ENCODE measurements at places on chromosomes 6 and 20.

DNA sequence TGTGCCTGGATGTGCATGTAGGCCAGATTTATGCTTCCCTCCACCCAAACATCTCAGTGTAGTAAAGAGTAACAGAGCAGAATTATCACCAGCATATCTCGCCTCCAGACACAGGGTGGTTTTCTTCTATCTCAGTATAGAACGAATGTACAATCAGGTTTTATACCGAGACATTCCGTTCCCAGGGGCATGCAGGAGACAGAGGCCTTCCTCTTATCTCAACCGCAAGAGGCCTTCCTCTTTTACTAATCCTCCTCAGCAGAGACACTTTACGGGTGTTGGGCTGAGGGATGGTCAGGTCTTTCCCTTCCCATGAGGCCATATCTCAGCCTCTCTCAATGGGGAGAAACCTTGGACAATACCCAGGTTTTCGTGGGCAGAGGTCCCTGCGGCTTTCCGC lies 36.4 kb upstream of the MC3R start:
- no peaks in the 10 kb centered on the region for H3K36me3 ChIP-seq
- no peak overlapping the region for H3K27ac ChIP-seq
- H3K27me3 ChIP-seq = no peaks in the 10 kb centered on the region
- no peak for DNase-seq
- no peaks in the 10 kb centered on the region for H3K4me1 ChIP-seq

GRCh38 chr6:115977220-115977619 lies 83.5 kb downstream of the FRK start:
- DNase-seq = no peak
- H3K4me3 ChIP-seq = no peak overlapping the region
- no peak overlapping the region for H3K27ac ChIP-seq
- no peaks in the 10 kb centered on the region for H3K36me3 ChIP-seq

DNA sequence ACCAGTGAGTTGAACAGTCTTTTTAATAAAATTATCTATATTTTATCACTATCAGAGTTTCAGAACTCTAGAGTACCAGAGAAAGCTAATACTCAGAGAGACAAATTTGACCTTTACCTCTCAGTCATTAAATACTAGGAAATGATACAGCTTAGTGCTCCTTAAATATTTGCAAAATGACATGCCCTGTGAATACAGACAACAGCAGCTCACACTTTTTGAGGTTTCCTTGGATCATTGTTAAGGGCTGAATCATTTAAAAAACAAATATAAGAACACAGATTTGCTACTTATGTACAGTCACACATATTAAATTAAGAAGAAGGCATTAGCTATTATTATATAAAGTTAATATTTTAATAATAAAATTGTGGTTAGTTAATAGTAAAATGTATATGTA lies 1158.7 kb upstream of the EYS start:
- no peak for DNase-seq
- H3K36me3 ChIP-seq = no peaks in the 10 kb centered on the region
- H3K27ac ChIP-seq = no peak overlapping the region
- no peak overlapping the region for H3K4me3 ChIP-seq

- H3K27ac ChIP-seq = peak overlapping the region; percentile 89
- DNase-seq = no peak
- peak overlapping the region; percentile 90 for H3K4me3 ChIP-seq
- H3K36me3 ChIP-seq = no peaks in the 10 kb centered on the region
- H3K27me3 ChIP-seq = no peaks in the 10 kb centered on the region
- peaks cover 29% of the 10 kb centered on the region for H3K4me1 ChIP-seq
These were observed 1.2 kb downstream of the TAB2 start for GRCh38 chr6:149318581-149319286.

DNA sequence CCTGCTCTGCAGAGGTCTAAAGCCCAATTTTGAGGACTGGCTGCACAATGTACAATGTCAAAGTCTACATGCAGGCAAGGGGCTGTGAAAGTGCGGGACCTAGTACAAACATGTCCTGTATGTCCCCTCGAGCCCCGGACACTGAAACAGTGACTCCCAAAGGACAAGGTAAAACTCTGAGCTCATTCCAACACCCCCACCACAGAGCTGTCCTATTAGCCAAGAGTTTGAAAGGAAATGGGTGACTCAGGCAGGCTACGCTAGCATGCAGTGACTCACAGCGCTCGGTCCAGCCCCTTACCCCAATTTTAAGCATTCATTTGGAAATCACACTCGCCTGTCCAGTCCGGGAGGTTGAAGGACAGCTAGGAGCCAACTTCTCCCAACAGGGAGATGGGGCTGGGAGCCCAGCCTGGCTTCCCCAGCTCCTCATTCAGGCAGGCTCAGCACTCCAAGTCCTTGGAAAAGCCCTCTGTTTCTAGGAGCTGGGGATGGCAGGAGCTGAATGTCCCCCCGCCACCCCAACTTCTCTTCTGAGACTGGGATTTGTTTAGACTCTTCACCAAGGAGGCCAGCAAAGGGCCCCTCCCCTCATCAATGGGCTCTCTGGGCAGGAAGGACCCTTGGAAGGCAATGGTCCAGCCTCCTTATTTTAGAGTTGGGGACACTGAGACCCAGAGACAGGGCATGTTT lies 3.9 kb downstream of the SDC4 start:
- H3K27me3 ChIP-seq = no peaks in the 10 kb centered on the region
- H3K4me1 ChIP-seq = peaks cover 70% of the 10 kb centered on the region
- H3K27ac ChIP-seq = peak overlapping the region; percentile 96
- H3K36me3 ChIP-seq = peaks cover 8% of the 10 kb centered on the region
- H3K4me3 ChIP-seq = peak overlapping the region; percentile 96

DNA sequence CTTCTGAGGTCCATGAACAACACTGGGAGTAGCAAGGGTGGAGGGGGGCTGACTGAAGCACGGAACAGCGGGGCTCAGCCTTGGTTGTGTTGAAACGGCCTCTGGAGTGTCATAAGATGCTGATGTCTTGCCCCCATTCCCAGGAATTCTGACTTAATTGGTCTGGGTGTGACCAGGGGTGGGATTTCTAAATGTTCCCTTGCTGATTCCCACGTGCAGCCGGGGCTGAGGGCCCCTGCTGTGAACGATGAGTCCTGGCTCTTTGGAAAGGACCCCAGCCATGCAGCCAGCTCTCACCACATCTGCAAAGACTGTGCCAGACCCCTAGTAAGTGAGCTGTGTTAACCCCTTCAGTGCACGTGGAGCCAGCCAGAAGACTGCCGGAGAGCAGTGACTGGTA lies 28.6 kb upstream of the FAM50B start:
- H3K4me3 ChIP-seq = no peak overlapping the region
- peaks cover 30% of the 10 kb centered on the region for H3K4me1 ChIP-seq
- H3K27me3 ChIP-seq = no peaks in the 10 kb centered on the region
- no peak for DNase-seq
- H3K36me3 ChIP-seq = no peaks in the 10 kb centered on the region
- H3K27ac ChIP-seq = peak overlapping the region; percentile 99

- no peak for DNase-seq
- no peak overlapping the region for H3K4me3 ChIP-seq
- no peaks in the 10 kb centered on the region for H3K27me3 ChIP-seq
- peaks cover 25% of the 10 kb centered on the region for H3K4me1 ChIP-seq
These were observed 161.7 kb downstream of the DTNBP1 start for GRCh38 chr6:15500901-15501825.

DNA sequence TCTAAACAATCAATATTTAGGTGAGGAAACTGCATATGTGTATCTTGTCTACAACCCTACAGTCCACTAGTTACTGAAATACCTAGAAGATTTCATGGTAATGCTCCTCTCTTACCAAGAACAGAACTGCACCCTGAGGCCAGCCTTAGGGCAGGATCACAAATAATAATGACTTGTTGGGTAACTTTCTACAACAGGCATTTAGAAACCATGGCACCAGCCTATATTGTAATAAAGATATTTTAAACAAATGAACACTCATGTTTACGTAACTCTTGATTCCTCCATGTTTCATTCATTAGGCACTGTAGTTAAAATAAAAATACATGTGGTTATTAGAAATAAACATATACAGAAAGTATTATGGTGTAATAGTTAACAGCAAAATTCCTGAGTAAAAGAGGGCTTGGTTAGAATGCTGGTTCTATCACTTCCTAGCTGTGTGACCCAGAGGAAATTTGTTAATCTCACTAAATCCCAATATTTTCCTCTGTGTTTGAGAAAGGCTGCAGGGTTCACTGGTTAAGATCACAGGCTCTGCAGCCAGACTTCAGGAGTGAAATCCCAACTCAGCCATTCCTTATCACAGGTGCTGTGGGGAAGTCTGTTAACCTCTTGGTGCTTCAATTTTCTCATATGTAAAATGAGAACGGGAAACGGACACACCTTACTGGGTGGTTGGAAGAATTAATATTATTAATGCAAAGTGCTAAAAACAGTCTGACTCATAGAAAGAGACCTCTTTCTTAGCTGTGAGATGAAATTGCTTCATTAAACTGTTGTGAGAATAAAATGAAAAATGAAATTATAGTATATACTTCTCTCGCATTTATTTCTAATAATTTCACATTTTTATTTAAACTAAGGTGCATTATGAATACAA lies 8.5 kb downstream of the HMGN3 start:
- peaks cover 3% of the 10 kb centered on the region for H3K4me1 ChIP-seq
- H3K4me3 ChIP-seq = no peak overlapping the region
- DNase-seq = no peak
- peak overlapping the region; percentile 34 for H3K27ac ChIP-seq

DNA sequence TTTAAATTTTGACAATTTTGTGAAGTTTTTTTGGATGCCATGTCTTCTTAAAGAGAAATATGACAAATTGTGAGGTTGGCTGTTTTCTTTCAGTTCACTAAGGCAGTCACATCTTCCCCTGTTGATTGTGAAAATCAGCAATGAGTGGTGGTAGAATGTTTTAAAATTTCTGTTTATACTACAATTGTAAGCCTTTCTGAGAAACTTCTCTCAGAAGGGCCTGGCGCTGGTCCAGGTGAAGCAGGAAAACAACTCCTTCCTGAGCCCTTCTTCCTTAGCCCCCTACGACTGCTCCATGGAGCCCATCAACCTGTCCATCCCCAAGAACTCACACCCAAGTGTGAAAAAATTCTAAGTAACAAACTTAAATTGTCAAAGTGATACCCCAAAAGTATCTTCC lies 80.6 kb downstream of the SSR1 start:
- no peak for DNase-seq
- no peak overlapping the region for H3K27ac ChIP-seq
- peaks cover 30% of the 10 kb centered on the region for H3K36me3 ChIP-seq
- no peaks in the 10 kb centered on the region for H3K27me3 ChIP-seq

GRCh38 chr6:7615611-7616383 lies 25.8 kb downstream of the SNRNP48 start:
- peaks cover 7% of the 10 kb centered on the region for H3K36me3 ChIP-seq
- peaks cover 9% of the 10 kb centered on the region for H3K27me3 ChIP-seq
- H3K4me1 ChIP-seq = peaks cover 15% of the 10 kb centered on the region

DNA sequence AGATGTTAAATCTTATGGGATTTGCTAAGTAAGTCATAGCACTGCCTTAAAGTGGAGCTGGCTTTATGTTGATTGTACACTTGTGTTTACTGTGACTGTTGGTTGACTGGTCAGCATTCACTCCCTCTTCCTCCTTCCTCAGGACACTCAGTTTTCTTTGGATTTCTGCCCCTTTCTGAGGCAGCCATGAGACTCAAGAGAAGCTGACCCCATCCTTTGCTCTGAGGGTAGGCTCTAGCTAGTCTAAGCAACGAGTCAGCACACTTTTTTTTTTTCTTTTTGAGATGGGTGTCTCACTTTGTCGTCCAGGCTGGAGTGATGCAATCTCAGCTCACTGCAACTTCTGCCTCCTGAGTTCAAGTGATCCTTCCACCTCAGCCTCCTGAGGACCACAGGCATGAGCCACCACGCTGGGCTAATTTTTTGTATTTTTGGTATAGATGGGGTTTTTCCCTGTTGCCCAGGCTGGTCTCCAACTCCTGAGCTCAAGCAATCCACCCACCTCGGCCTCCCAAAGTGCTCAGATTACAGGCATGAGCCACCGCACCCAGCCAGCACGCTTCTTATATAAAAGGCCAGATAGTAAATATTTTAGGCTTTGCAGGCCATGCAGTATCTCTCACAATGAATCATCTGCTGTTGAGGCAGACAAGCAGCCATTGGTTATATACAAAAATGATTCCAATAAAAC lies 191.4 kb downstream of the NFATC2 start:
- no peaks in the 10 kb centered on the region for H3K4me1 ChIP-seq
- H3K36me3 ChIP-seq = no peaks in the 10 kb centered on the region
- peaks cover 9% of the 10 kb centered on the region for H3K27me3 ChIP-seq
- no peak overlapping the region for H3K4me3 ChIP-seq
- DNase-seq = no peak
- H3K27ac ChIP-seq = no peak overlapping the region

GRCh38 chr6:15897063-15897876 lies 231.6 kb upstream of the MYLIP start:
- peak overlapping the region; percentile 64 for H3K27ac ChIP-seq
- H3K27me3 ChIP-seq = no peaks in the 10 kb centered on the region
- no peaks in the 10 kb centered on the region for H3K36me3 ChIP-seq
- H3K4me3 ChIP-seq = peak overlapping the region; percentile 44
- peaks cover 21% of the 10 kb centered on the region for H3K4me1 ChIP-seq

DNA sequence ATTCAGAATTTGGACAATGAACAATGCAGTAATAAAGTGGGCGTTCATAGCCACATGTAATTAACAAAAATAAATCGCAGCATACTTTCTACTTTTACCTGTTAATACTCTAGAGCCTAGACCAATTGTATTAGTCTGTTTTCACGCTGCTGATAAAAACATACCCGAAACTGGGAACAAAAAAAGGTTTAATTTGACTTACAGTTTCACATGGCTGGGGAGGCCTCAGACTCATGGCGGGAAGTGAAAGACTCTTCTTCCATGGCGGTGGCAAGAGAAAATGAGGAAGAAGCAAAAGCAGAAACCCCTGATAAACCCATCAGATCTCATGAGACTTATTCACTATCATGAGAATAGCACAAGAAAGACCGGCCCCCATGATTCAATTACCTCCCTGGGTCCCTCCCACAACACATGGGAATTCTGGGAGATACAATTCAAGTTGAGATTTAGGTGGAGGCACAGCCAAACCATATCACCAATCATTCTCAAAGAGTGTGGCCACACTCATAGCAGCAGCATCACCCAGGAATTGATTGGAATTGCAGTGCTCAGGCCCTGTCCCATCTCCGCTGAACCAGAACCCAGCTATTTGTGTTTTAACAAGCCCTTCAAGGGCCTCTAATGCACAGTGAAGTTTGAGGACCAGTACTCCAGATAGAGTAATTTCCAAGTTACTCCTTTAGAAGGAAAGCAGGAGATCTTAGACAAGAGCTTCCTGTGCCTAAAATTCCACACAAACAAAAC lies 650.0 kb downstream of the KIF16B start:
- no peak overlapping the region for H3K27ac ChIP-seq
- H3K4me3 ChIP-seq = no peak overlapping the region
- peaks cover 3% of the 10 kb centered on the region for H3K36me3 ChIP-seq
- H3K4me1 ChIP-seq = no peaks in the 10 kb centered on the region
- H3K27me3 ChIP-seq = peaks cover 13% of the 10 kb centered on the region

- peaks cover 24% of the 10 kb centered on the region for H3K36me3 ChIP-seq
- peak overlapping the region; percentile 99 for H3K4me3 ChIP-seq
- no peak for DNase-seq
- H3K4me1 ChIP-seq = peaks cover 24% of the 10 kb centered on the region
These were observed 36.9 kb upstream of the SYNCRIP start for GRCh38 chr6:85679445-85680123.

- no peak overlapping the region for H3K27ac ChIP-seq
- no peak overlapping the region for H3K4me3 ChIP-seq
- no peaks in the 10 kb centered on the region for H3K36me3 ChIP-seq
- no peak for DNase-seq
- peaks cover 6% of the 10 kb centered on the region for H3K4me1 ChIP-seq
These were observed 38.2 kb upstream of the SLCO4A1 start for GRCh38 chr20:62603907-62604785.

- H3K4me3 ChIP-seq = no peak overlapping the region
- DNase-seq = no peak
These were observed 5.4 kb downstream of the SMAP1 start for GRCh38 chr6:70673054-70673453.

All from type B pancreatic cell (in vitro differentiated cells).